NCI-H446 treated with DMSO at 0.1 percent for 48 hours (cell line): ENCODE measurements at places on chromosomes 7 and 10.

- no peak for DNase-seq
Observed at GRCh38 chr10:89978081-89978480, 276.7 kb downstream of the KIF20B start.

DNA sequence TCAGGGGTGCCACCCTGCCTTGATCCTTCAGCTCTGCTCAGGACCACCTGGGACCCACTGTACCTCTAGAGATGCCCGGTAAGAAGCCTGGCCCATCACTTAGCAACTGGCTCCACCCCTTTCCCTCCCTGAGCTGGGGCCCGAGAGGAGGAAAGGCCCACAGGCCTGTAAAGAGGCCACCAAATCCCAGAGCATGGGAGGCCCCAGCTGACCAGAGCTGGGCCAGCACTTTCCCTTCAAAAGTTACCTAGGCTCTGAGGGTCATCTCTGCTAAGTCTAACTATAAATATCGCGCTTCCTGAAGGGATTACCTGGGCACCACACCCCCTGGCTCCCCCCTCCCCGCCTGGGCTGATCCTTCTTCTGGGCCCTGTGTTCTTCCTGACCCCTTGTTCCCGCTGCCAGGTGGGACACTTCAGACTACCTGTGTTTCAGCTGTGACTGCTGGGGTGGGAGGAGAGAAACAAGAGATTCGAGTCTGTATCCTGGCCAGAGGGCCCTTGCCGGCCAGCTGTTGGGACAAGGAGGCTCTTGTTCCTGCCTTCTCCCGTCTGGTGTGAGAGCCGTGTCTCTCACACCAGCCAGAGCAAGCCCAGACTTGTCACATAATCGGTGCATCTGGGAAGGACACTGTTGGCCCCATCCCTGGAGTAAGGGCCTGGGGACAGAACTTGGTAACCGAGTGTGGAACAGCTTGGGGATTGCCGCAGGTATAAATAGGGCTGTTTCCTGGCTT is 22.8 kb upstream of the ANKRD2 start:
- DNase-seq: no peak

DNA sequence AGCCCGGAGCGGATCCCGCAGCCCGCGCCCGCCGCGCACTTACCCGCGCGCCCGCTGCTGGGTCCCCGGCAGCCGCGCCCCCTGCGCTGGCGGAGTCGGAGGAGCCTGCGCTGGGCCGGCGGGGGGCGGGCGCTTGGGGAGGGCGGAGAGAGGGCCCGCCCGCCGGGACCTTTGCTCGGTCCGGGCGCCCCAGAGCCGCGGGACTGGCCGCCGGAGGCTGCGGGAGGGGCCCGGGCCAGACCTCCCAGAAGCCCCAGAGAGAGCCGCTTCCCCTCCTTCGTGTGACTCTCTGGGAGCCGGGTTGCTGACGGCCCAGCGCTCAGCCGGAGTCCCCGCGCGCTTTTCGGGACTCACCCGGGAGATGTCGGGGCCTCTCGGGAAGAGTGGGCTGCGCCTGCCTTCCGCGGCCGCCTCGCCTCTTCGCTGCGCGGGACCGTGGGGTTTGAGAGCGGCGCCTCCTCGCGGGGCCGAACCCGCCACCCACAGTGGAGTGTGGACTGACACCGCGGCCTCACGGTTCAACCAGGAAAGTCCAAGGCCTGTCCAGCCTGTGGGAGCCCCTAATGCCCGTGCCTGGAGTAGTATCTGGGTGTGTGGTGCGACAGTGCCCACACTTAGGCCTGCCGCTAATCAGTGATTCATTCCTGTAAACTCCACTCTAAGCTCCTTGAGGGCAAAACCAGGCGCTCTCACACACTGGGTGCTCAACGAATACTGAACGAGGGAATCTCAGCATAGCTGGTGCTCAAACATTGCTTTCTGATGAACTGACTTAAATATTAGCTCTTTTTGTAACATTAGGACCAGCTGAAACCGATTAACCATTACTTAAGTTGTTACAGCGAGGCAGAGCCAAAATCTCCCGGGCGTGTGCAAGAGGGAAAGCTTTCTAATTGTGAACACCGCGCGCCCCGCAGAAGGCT is at the start of gene GSDME:
Gene GSDME, minus strand, starts transcription at position 112 of the 923 bp plus-strand sequence. CDS start 7,690 bp downstream, outside the sequence.
- DNase-seq: no peak

DNA sequence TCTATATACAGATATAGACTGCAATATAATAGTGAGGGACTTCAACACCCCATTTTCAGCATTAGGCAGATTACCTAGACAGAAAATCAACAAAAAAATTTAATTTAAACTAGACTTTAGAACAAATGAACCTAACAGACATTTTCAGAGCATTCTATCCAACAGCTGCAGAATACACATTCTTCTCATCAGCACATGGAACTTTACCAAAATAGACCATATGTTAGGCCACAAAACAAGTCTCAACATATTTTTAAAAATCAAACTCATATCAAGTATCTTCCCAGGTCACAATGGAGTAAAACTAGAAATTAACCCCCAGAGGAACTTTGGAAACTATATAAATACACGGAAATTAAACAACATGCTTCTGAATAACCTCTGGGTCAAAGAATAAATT is 169.6 kb downstream of the MTERF1 start:
- peak; percentile 36 for DNase-seq

DNA sequence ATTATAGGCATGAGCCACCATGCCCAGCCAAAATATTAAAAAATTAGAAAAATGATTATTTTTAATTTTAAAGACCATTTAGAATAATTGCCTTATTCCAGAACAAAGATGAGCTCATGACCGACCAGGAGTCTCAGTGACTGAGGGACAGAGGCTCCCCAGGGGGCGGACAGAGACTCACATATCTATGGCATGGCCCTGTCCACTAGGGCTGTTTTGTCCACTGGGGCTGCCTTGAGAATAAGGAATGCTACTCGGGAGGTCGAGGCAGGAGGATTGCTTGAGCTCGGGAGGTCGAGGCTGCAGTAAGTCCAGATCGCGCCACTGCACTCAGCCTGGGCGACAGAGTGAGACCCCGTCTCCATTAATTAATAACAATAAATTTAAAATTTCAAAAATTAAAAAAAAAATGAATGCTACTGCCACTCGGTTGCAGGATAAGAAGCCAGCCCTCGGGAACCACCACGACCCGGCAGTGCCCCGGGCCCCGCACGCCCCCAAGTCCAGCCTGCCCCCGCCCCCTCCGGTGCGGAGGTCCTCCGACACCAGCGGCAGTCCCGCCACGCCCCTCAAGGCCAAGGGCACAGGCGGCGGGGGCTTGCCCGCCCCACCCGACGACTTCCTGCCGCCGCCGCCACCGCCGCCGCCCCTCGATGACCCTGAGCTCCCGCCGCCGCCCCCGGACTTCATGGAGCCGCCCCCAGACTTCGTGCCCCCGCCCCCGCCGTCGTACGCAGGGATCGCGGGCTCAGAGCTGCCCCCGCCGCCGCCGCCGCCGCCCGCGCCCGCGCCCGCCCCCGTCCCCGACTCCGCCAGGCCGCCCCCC is 128.6 kb downstream of the APBB1IP start:
- DNase-seq: no peak

DNA sequence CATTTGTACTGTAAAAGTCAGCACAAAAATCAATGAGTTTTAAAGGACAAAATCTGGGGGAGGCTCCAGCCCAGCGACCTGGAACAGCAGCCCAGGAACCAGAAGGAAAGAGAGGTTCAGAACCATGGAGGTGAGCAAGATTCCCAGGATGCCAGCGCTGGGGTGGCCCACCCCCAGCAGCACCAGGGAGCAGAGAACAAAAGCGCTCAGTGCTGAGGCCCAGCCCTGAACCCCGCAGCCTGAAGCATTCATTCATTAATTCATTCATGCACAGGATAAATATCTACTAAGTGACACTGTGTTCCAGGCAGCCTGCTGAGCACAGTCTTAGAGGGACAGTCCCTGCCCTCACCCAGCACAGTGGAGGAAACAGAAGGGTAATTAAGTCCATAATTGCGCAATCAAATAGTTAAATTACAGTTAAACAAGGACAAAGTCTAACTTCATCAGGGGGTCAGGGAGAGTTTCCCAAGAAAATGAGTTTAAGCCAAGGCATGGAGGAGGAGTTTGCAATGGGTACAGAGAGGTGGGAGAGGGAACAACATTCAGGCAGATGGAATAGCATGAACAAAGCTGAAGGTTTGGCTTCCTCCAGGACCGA is 202.3 kb downstream of the GRID1 start:
- no peak for DNase-seq

- DNase-seq: no peak
Observed at GRCh38 chr7:156435486-156436231, 204.9 kb upstream of the RNF32 start.

- no peak for DNase-seq
Observed at GRCh38 chr10:119801998-119802538, 70.6 kb downstream of the MCMBP start.

- DNase-seq: no peak
Observed at GRCh38 chr10:3354174-3354900, 181.8 kb upstream of the PITRM1 start.

- DNase-seq: no peak
Observed at GRCh38 chr7:138814816-138815332, 16.9 kb upstream of the ATP6V0A4 start.

GRCh38 chr10:33103863-33104379 is 145.9 kb upstream of the ITGB1 start:
- DNase-seq: no peak
